ENCODE measurements at places on chromosomes 2 and 18. TPM values are rescaled to one million over a fixed set of nuclear protein-coding genes. Genes with fewer than 3 reads are reported as not detected.

Gene SULT1C2
- not detected for polyA plus RNA-seq

Gene PROM2
- not detected for polyA plus RNA-seq

Gene FAP
- polyA plus RNA-seq, result not detected

Gene REG1B
- not detected for polyA plus RNA-seq

Gene IKZF2
- 0.04 TPM for polyA plus RNA-seq

Gene UGT1A4
- not detected for polyA plus RNA-seq

Gene DLGAP1
- polyA plus RNA-seq, result 0.08 TPM

Gene SULT1C4
- not detected for polyA plus RNA-seq

Gene ACSL3
- 75.5 TPM for polyA plus RNA-seq

Gene COL4A4
- polyA plus RNA-seq, result not detected

Gene MAP2
- polyA plus RNA-seq, result not detected

Gene TEKT4
- not detected for polyA plus RNA-seq

Gene CYBRD1
- 12.4 TPM for polyA plus RNA-seq

Gene UGT1A7
- not detected for polyA plus RNA-seq

Gene CIB4
- polyA plus RNA-seq, result not detected

Gene CERKL
- polyA plus RNA-seq, result not detected

Gene SLC9A4
- not detected for polyA plus RNA-seq

Gene FKBP7
- 22.7 TPM for polyA plus RNA-seq

Gene FOXD4L1
- 0.73 TPM for polyA plus RNA-seq

Gene TMEM37
- polyA plus RNA-seq, result 0.64 TPM

Gene CENPA
- 43.6 TPM for polyA plus RNA-seq

Gene HOXD11
- polyA plus RNA-seq, result not detected

Gene ITGB6
- not detected for polyA plus RNA-seq

Gene ANKRD53
- polyA plus RNA-seq, result not detected

Gene RAB17
- not detected for polyA plus RNA-seq

Gene VRK2
- 27.2 TPM for polyA plus RNA-seq

Gene GPR39
- polyA plus RNA-seq, result not detected

Gene MERTK
- polyA plus RNA-seq, result 1.3 TPM

Gene THADA
- 25.1 TPM for polyA plus RNA-seq

Gene GCG
- not detected for polyA plus RNA-seq

Gene PDCD1
- polyA plus RNA-seq, result 1.1 TPM

Gene ARMC9
- polyA plus RNA-seq, result 1.2 TPM

Gene GPAT2
- polyA plus RNA-seq, result 1.2 TPM

Gene FZD7
- 0.88 TPM for polyA plus RNA-seq

Gene DNAH6
- not detected for polyA plus RNA-seq

Gene REG3G
- polyA plus RNA-seq, result not detected

Gene ITPRIPL1
- polyA plus RNA-seq, result 6.5 TPM

Gene RIT2
- not detected for polyA plus RNA-seq

Gene SAG
- polyA plus RNA-seq, result not detected

Gene LGALSL
- not detected for polyA plus RNA-seq

Gene GAD1
- polyA plus RNA-seq, result 24.1 TPM

Gene FBXO48
- polyA plus RNA-seq, result 0.69 TPM

All from K562 (cell line).